CD4-positive, alpha-beta T cell treated with Interferon gamma for 1 hour (primary cell): ENCODE measurements at places on chromosomes 2 and 18.

GRCh38 chr2:222677981-222678380 lies 6.5 kb downstream of the MOGAT1 start:
- DNase-seq = no peak

DNA sequence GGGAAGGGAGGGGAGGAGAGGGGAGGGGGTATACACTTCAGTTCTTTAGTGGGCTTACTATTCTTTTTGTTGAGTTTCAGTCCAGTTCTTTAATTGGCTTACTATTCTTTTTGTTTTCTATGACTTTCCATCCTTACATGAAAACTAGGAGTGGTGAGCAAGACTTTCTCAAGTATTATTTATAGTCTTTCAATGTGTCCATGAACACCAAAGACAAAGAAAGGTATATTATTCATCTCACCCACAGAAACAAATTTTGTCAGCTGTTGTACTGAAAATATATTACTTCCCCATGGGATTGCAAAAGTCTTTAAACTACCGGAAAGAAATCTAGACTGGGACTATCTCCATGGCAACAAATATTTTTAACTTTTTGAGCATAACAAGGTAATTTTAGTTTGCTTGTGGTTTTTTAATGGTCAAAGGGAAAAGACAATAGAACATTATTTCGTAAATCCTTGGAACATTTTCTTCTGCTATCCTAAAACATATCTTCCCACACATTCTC lies 17.6 kb downstream of the ADAM17 start:
- no peak for DNase-seq

GRCh38 chr2:207225773-207226172 lies 60.0 kb upstream of the KLF7 start:
- no peak for DNase-seq

DNA sequence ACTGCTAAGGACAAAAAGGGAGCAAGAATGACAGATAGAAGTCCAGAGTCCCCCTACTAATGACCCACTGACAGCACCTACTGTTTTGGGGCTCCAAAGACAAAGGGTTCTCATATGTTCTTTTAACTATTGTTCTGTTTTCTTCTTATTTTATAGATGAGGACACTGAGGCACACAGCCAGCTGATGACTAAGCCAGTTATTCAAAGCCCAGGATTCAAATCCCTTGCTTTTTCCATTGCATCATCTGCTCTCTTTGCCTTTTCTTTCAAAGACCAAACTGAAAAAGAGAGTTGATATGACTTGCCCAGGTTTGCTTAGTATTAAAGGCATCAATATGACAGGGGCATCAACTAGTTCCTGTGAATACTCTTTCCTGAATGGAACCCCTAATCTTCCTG lies 299.8 kb downstream of the LRATD1 start:
- DNase-seq = no peak

GRCh38 chr2:216701544-216701943 lies 6.2 kb upstream of the IGFBP5 start:
- no peak for DNase-seq

- no peak for DNase-seq
Observed at GRCh38 chr2:11239666-11240462, 84.6 kb downstream of the SLC66A3 start.
